HCT116 (cell line): ENCODE measurements at places on chromosomes 3 and 15. TPM values are rescaled to one million over a fixed set of nuclear protein-coding genes. Genes with fewer than 3 reads are reported as not detected.

GRCh38 chr3:33883951-33884561, 85.6 kb downstream of the PDCD6IP start:
- H3K27ac ChIP-seq: no peak overlapping the region
- H3K4me3 ChIP-seq: no peak overlapping the region
- H3K4me1 ChIP-seq: no peaks in the 10 kb centered on the region
- H3K36me3 ChIP-seq: no peaks in the 10 kb centered on the region
- DNase-seq: no peak
- H3K27me3 ChIP-seq: peaks cover 11% of the 10 kb centered on the region; the same call in 1 of the 2 replicates

DNA sequence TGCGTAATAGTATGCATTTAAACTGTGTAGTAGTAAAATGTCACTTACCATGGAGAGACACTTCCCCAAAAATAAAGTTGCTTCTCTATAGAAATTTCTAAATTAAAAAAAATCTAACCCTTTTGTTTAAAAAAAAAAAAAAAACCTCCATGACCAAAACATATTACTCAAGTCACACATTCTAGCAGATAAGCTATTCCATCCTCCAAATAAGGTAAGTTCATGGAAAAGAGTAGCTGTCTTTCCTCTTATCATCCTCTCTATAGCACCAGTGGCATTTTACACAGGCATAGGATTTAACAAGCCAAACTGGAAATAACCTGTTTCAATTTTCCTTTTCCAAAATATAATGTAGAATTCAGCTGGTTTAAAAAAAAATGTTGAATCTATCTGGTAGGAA, 57.4 kb downstream of the LRRFIP2 start:
- H3K36me3 ChIP-seq: no peaks in the 10 kb centered on the region
- H3K27me3 ChIP-seq: no peaks in the 10 kb centered on the region
- no peak overlapping the region for H3K4me3 ChIP-seq
- no peaks in the 10 kb centered on the region for H3K4me1 ChIP-seq
- no peak overlapping the region for H3K27ac ChIP-seq

GRCh38 chr3:27380433-27381357, 11.5 kb upstream of the NEK10 start:
- H3K27ac ChIP-seq: no peak overlapping the region
- no peaks in the 10 kb centered on the region for H3K4me1 ChIP-seq
- H3K4me3 ChIP-seq: no peak overlapping the region

DNA sequence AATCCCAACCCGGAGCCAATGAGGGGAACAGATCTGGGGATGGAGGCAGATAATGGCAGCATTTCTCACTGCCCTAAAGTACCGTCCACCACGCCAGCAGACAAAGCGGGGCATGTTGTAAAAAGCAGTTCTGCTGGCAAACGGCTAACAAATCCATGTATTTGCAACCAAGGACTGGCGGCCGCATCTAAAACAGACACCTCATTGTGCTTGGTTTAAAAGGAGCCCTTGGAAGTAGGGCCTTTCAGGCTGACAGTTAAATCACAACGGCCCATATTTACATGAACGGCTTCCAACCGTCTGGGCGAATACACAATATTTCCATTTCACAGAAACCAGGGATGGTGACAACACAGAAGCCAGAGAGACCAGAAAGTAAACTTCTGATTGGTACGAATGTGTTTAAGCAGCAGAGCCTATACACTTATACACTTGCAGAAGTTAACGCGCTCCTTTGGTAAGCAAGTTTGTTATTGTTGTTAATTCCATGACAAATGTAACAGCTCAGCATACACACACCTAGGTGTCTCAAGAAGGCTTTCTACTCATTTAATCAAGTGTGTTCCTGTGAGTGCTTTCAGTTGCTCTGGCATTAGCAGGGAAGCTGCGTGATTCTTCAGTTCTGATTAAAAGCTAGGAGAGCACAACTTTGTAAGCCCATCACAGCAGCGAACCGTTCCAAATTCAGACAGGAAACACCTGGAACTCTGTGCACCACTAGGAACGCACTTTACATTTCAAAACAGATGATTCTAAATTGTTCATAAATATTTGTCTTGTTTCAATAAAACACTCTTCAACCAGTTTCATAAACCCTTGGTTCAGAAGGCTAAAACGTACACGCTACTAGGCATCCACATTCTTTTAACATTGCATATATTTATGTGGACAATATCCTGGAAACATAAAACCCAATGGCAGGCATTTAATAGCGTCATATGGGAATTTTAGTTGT, 112.9 kb downstream of the PDZRN3 start:
- no peak for DNase-seq
- no peak overlapping the region for H3K4me3 ChIP-seq
- no peak overlapping the region for H3K27ac ChIP-seq
- peaks cover 18% of the 10 kb centered on the region for H3K27me3 ChIP-seq

Gene ETFA
- total RNA-seq: 144 TPM

Gene POPDC2
- total RNA-seq: 1.6 TPM

Gene PAQR5
- total RNA-seq: 34.0 TPM

Gene GJD2
- total RNA-seq: not detected

Gene MB21D2
- 2.8 TPM for total RNA-seq

Gene TRIM42
- total RNA-seq: not detected
